ENCODE measurements at places on chromosomes 5 and 9. TPM values are rescaled to one million over a fixed set of nuclear protein-coding genes. Genes with fewer than 3 reads are reported as not detected.

DNA sequence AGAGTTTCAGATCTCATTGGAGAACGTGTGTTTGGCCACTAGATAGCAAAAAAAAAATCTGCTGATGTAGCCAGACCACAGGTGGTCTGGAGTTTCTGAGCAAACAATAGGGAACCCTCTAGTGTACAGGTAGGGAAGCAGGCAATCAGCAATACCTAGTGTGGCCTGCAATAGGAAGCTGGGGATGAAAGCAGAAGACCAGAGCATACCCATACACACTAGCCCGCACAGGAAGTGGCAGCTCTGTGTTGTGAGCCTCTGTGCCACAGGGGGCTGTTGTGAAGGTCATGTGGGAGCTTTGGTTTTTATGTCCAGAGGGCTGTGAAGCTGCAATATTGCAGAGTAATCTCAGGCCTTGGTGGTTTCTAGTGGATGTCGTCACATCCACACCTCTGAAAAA, 81.2 kb downstream of the MTAP start:
- DNase-seq: no peak

DNA sequence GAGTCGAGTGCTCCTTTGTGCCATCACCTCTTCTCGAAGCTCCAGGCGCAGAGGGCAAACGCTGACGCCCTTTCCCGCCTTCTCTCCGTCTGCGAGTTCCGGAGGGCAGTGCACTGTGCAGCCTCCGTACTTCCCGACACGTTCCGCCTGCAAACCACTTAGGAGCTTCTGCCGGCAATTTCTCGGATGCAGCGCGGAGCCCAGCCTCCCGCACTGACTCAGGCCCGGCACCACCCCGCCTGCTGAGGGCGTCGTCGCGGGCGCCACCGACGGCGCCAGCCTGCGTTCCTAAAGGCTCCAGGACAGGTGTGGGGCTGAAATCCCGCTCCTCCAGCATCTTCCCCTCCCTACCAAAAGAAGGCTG, 9.3 kb upstream of the TRIM36 start:
- no peak for DNase-seq

DNA sequence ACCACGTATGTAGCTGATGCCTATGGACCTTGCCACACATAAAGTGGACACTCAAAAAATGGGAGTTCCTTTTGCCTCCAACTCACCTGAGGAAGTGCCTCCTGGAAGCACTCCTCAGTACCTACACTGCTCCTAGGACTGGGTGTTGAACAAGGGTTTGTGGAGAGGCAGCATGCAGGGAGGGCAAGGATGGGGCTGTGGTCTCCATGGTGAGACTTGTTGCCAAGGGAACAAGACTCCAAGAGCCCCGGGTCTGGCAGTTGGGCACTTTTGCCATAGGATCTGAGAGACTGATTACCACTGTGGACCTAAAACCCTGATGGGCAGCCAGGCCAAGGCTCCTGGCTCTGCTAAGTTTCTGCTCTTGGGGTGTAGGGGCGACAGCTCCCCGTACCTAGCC, 6.9 kb upstream of the NR5A1 start:
- no peak for DNase-seq

GRCh38 chr5:156094001-156094400, 233.0 kb upstream of the SGCD start:
- no peak for DNase-seq

DNA sequence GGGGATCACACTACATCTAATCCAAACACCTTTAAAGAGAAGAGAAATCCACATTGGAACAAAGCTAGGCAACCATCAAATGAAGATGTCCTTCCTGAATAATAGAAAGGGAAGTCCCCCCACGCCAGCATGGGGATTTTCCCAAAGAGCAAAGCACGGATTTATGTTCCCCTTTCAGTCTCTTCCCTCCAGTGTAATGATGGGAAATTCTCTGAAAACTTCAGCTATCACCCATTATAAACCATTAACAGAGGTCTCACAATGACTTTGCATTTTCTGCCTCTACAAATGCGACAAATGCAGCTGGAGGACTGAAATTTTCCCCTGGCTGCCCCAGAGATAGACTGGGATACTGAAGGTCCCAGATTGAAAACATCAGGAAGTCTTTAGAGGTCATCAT, 368.7 kb downstream of the EFNA5 start:
- DNase-seq: no peak

- no peak for DNase-seq
Observed at GRCh38 chr9:35669331-35670145, 4.2 kb upstream of the CA9 start.

The FAM81B gene
- 0.36 TPM for total RNA-seq

The RASA1 gene
- total RNA-seq: 9.1 TPM

The VPS13A gene
- total RNA-seq: 18.8 TPM

The APBB3 gene
- 18.7 TPM for total RNA-seq

The SLCO4C1 gene
- 0.16 TPM for total RNA-seq

The PCDHGC5 gene
- total RNA-seq: not detected
